ENCODE measurements at places on chromosomes 6 and 20.
A peak's percentile ranks its signal among the peaks of the same experiment; 100 is the strongest.

DNA sequence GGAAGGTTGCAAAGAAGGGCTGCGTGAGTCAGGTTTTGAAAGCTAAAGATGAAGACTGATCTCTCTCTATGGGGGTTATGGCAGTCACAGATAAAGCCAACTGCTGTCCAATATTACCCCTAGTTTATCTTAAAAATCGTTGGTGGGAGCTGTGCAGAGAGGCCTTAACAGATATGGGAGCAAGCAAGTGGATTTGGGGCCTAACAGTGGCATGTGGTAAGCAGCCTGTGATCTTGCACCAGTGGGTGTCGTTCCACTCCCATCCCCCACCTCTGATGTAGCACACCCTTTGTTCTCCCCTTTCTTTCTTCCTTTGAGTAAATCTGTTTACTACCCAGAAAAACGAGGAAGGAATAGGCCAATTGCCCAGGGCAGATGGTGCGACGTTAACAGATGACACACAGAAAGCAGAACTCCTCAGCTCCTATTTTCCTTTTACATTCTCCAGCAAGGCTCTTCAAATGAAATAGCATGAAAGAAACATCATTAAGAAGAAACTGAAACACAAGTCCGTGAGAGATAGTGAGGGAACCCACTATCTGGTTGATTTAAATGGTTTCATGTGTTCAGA, 274.1 kb upstream of the CITED2 start:
- DNase-seq: no peak

DNA sequence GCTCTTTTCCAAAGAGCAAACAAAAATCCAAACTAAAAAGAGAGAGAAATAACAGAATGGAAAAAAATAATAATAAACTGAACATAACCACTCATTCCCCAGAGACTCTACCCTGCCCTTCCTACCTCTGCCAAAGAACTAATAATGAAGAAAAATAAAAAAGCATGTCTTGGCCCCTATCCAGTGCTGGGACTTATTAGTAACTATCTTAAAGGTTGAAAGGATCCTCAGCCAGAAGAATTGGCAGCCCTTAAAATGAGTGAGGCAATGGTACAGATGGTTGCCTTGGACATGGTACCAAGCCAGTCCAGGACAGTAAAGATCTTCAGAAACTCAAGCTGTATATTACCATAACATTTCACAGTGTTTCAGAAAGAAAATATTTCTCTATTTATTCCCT, 279.3 kb downstream of the HACE1 start:
- DNase-seq: no peak

GRCh38 chr20:46058599-46059281, 29.7 kb downstream of the SLC12A5 start:
- no peak for DNase-seq

- no peak for DNase-seq
Observed at GRCh38 chr6:17484201-17484849, 90.9 kb downstream of the CAP2 start.

DNA sequence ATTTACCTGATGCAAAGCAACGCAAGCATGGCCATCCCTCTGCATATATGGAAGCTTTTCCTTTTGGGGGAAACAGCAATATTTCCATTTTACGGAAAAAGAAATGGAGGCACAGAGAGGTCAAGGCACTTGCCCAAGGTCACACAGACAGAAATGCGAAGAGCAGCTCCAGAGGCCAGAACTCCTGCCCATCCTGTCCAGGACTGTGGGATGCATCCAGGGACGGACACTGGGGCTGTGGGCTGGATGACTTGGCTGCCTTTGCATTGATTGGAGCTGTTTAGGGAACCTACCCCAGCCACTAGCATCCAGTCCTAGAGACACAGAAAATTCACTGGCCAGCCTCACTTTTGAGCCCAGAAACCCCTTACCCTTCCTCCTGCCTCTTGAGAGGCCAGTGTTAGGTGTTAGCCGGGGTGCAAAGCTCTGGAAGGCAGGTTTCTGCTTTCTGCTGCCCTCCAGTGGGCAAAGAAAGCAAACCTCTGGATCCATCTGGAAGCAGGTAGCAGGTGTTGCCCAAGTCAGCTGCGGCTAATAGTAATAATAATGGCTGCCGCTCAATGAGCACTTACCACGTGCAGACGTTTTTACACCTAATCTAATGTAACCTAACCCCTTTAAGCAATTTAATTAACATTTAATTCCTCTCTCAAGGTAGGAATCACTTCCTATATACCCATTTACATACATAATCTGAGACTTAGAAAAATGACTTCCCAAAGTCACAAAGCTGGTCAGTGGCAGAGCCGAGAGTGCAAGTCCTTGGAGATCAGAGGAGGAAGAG, 31.7 kb upstream of the CCN5 start:
- DNase-seq: peak; percentile 23
